ENCODE measurements at places on chromosomes 3 and 15.

GRCh38 chr3:4532535-4533112 lies 39.5 kb downstream of the ITPR1 start:
- DNase-seq: no peak

DNA sequence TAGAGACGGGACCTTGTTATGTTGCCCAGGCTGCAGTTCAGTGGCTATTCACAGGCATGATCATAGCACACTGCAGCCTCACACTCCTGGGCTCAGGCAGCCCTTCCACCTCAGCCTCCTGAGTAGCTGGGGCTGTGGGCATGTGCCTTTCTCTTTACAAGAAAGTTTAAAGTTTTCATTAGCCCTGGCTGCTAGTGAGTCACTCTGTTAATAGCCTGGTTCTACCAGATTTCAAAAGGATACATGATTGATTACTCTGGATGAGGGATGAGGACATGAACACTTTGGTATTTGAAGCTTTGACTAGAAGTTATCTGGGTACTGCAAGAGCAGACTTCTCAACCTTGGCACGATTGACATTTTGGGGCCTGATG lies 95.1 kb downstream of the DHX36 start:
- no peak for DNase-seq

- no peak for DNase-seq
Observed at GRCh38 chr15:70031713-70032112, 66.0 kb downstream of the TLE3 start.

DNA sequence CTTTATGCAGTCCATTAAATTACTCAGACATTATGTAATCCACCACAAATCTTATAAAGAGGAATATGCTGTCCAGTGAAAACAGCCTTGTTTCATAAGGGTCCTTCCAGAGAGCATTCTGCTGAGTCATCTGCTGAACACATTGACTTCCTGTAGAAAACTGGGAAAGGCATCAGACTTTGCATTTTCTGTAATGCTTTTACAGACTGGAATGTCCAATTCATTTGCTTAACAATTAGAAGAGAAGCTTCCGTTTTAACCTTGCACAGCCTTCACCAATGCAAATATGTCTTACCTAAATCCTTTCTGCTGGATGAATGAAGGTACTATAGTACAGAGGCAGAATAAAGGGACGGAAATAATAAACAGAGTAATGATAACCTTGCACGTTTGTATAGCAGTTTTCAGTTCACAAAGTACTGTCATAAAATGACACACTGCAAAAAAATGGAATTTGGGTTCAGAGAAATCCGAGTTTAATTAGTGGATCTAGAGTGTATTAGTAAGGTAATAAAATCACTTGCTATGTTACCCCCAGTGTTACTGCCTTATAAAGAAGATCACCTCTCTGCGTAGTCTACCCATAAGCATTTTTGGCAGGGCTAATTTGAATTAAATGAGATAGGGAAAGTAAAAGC lies 301.5 kb downstream of the PYDC2 start:
- no peak for DNase-seq

DNA sequence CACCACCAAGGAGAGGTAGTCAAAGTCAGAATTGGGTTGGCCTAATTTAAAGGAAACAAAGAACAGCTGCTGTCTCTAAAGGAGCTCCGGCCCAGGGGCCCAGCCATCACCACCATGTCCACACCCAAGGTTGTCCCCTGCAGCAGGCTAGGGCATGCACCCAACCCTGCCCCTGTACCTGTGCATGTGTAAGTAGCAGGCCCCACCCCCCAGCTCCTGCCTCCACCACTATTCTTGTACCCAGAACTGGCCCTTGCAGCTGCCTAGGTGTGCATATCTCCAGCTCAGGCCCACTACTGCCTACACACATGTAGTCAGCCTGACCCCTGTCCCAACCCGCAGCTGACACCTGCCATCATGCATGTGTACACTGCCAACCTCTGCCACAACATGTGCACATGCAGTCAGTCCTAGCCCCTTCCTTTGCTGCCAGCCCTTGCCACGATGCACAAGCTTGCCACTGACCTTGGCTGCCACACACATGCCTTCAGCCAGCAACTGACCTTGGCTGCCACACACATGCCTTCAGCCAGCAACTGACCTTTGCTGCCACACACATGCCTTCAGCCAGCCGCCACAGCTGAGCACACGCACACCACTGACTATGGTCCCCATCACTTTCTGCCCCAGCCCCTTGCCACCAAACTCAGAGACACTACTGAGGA lies 39.7 kb downstream of the FGF12 start:
- no peak for DNase-seq

GRCh38 chr3:197417911-197418618 lies 119.7 kb upstream of the DLG1 start:
- DNase-seq: no peak

- DNase-seq: no peak
Observed at GRCh38 chr15:65254758-65255157, 31.9 kb downstream of the PARP16 start.

GRCh38 chr3:46614431-46614830 lies 2.1 kb downstream of the FAM240A start:
- DNase-seq: no peak

GRCh38 chr3:95120921-95121320 lies 1058.1 kb downstream of the NSUN3 start:
- DNase-seq: no peak

GRCh38 chr3:120143676-120144075 lies 49.4 kb upstream of the GSK3B start:
- DNase-seq: no peak

- DNase-seq: no peak
Observed at GRCh38 chr3:155154255-155154654, 74.1 kb downstream of the MME start.

All from AG09319 (cell line).